Vagina (tissue), 2 donors: ENCODE measurements at places on chromosomes 6 and 20.

DNA sequence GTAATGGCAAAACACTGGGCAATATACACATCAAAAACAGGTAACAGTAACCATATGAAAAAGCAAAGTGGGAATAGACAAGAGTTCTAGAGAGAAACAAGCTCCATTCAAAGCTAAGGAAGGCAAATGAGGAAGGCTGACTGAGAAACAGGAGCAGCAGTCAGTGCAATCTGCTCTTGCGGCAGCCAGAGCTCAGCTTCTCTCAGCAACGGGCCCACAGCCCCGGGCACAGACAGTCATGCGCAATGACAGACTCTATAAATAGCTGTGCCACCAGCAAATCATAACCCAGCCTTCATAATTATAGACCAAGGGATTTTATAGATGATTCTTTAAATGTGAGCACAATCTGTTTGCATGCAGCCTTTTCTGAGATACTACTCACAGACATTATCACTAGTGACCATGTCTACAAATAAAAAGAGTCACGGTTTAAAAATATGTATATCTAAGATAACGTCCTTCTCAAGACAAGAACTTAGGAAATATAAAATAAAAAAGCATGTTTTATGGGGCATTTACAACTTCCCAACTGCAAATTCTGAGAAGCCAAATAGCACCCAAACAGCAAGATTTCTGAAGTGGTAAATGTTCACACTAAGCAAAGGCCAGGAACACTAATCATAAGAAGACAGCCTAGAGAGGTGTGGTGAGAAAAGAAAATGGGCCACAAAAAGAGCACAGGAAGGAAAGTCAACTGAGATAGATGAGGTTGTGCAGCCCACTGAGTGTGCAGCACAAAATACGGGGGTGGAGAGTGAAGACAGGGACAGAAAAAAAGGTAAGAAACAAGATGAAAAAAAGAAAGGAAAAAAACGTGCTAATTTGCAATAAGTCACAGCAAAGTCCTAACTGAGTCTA, 39.9 kb upstream of the BEND6 start:
- H3K27ac ChIP-seq = no peak overlapping the region
- no peaks in the 10 kb centered on the region for H3K36me3 ChIP-seq
- H3K27me3 ChIP-seq = no peaks in the 10 kb centered on the region
- no peaks in the 10 kb centered on the region for H3K4me1 ChIP-seq
- no peak for DNase-seq

GRCh38 chr20:45294003-45294368, 12.7 kb upstream of the RBPJL start:
- no peak overlapping the region for H3K27ac ChIP-seq
- DNase-seq = no peak
- no peaks in the 10 kb centered on the region for H3K36me3 ChIP-seq
- peaks cover 5% of the 10 kb centered on the region for H3K27me3 ChIP-seq

DNA sequence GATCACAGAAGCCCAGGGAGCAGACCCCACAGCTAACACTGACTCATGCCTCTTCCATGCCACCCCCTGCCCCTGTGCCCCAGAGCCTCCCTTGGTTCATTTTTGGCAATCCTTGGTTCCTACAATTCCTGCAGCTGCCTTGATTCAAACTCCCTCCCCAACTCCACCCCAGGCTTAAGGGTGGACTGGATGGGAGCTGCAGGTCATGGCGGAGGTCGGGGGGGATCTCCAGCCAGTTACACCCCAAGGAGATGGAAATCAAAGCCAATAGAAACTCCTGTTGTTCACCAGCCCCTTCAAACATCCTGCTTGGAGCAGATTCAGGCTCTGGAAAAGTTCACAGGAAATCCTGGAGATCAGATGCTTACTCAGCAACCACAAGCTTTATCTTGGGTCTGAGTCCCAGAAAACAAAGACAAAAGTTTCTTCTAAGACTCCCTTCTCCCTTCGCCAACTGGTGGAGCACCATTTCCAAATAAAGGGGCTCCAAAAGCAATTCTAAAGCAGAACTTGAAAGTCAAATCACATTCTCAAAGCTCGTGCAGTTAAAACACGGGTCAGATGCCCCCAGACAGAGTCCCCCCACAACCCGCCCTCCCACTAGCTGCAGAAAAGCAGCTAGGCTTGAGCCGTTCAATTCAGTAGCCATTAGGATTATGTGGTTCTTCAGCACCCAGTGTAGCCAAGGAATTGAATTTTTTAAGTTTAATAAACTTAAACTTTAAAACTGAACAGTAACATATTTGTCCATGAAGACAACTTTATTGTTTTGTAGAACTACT, 149.5 kb downstream of the ANKRD60 start:
- H3K27ac ChIP-seq = peak overlapping the region; percentile 40
- H3K27me3 ChIP-seq = no peaks in the 10 kb centered on the region
- no peaks in the 10 kb centered on the region for H3K36me3 ChIP-seq
- H3K4me3 ChIP-seq = no peak overlapping the region
- peaks cover 30% of the 10 kb centered on the region for H3K4me1 ChIP-seq

DNA sequence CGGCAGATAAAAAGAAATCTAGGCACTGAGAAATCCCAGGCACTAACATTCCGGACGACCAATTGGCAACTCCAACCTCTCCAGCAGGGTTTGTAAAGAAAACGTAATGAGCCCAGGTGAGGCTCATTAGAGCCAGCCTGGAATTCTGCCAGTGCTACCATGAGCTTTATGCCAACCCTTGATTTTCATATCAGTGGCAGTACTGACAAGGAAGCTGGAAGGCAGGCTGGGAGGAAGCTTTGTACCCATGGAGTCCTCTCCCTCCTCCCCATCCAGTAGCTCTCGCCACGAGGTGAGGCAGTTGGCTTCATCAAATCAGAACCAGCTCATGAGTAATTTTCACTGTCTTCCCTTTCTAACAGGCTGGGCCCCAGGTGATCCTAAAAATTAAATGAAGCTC, 250.2 kb downstream of the ZNF217 start:
- no peak overlapping the region for H3K4me3 ChIP-seq
- H3K27ac ChIP-seq = no peak overlapping the region
- H3K36me3 ChIP-seq = no peaks in the 10 kb centered on the region
- DNase-seq = no peak

DNA sequence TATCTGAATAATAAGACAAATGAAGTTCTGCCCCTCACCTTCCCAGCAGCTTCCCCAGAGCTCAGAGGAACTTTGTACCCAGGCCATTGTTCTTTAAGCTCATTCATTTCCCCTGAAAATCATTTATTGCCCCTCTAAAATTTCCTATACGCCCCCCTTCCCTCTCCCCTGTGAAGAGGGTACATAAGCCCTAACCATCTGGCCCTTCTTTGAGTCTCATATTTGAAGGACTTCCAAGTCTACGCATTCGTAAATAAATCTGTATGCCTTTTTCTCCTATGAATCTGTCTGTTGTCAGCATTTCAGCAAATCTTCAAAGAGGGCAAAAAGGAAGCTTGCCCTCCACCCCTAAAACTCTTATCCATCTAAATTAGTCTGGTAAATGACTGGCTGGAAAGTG, 73.1 kb upstream of the DST start:
- H3K36me3 ChIP-seq = no peaks in the 10 kb centered on the region
- no peak overlapping the region for H3K27ac ChIP-seq
- peaks cover 8% of the 10 kb centered on the region for H3K4me1 ChIP-seq
- H3K4me3 ChIP-seq = no peak overlapping the region
- no peaks in the 10 kb centered on the region for H3K27me3 ChIP-seq
- DNase-seq = no peak

GRCh38 chr6:27280064-27280539, 32.0 kb downstream of the POM121L2 start:
- H3K27me3 ChIP-seq = no peaks in the 10 kb centered on the region
- H3K4me1 ChIP-seq = no peaks in the 10 kb centered on the region
- peak overlapping the region; percentile 1 for H3K4me3 ChIP-seq
- DNase-seq = no peak
- H3K36me3 ChIP-seq = no peaks in the 10 kb centered on the region

DNA sequence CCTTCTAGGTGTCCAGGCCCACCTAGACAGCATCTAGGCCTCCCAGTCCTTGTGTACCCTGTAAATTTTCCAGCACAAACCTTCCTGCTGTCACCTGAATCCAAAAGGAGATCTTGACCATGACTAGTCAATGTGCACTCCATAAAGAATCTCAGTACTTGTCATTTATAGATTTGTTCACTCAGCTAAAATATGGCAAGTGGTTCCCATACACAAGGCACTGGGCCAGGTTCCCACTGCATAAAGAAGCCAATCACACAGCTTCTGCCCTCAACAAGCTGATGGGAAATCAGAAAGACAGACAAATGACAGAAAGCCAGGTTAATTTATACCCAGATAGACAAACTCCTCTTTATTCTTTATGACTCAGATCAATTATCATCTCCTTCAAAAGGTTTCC, 526.8 kb downstream of the CD83 start:
- no peak for DNase-seq
- H3K36me3 ChIP-seq = no peaks in the 10 kb centered on the region
- H3K27me3 ChIP-seq = no peaks in the 10 kb centered on the region
- no peak overlapping the region for H3K27ac ChIP-seq
- H3K4me3 ChIP-seq = no peak overlapping the region

- no peak overlapping the region for H3K4me3 ChIP-seq
- no peaks in the 10 kb centered on the region for H3K4me1 ChIP-seq
- H3K27ac ChIP-seq = no peak overlapping the region
- no peaks in the 10 kb centered on the region for H3K36me3 ChIP-seq
These were observed 48.9 kb downstream of the DEK start for GRCh38 chr6:18215436-18215835.

- no peak overlapping the region for H3K27ac ChIP-seq
- DNase-seq = no peak
- H3K27me3 ChIP-seq = no peaks in the 10 kb centered on the region
- no peak overlapping the region for H3K4me3 ChIP-seq
These were observed 96.0 kb upstream of the CCDC28A start for GRCh38 chr6:138677538-138677937.

GRCh38 chr6:157859775-157860504, 36.9 kb downstream of the SNX9 start:
- H3K4me3 ChIP-seq = no peak overlapping the region
- H3K27me3 ChIP-seq = no peaks in the 10 kb centered on the region
- no peak overlapping the region for H3K27ac ChIP-seq
- no peak for DNase-seq
- peaks cover 39% of the 10 kb centered on the region for H3K4me1 ChIP-seq

- no peak for DNase-seq
- no peak overlapping the region for H3K27ac ChIP-seq
- H3K4me3 ChIP-seq = no peak overlapping the region
- no peaks in the 10 kb centered on the region for H3K4me1 ChIP-seq
- H3K27me3 ChIP-seq = no peaks in the 10 kb centered on the region
- no peaks in the 10 kb centered on the region for H3K36me3 ChIP-seq
These were observed 174.3 kb downstream of the CDH4 start for GRCh38 chr20:61426352-61426751.

- no peak for DNase-seq
- no peak overlapping the region for H3K27ac ChIP-seq
- H3K27me3 ChIP-seq = no peaks in the 10 kb centered on the region
- H3K36me3 ChIP-seq = no peaks in the 10 kb centered on the region
These were observed 51.0 kb downstream of the CSE1L start for GRCh38 chr20:49097159-49097558.

DNA sequence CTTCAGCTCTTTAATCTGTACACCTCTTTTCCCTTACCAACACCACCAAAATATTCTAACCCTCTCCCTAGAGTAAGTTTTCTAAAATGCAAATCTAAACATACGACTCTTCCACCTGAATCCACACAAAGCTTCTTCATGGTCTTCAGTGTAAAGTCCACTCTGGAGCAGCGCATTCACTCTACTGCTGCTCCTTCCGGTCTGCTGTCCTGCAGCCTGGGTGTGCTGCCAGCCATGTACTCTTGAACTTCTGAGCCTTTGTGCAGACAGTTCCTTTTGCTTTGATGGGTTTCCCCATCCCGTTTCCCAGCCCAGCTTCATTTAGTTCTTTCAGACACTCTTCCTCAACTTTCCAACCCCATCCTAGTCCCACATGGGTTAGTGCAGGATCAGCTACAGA, 108.7 kb upstream of the SGK1 start:
- no peak overlapping the region for H3K27ac ChIP-seq
- DNase-seq = no peak
- H3K27me3 ChIP-seq = no peaks in the 10 kb centered on the region
- no peaks in the 10 kb centered on the region for H3K4me1 ChIP-seq

GRCh38 chr6:128172752-128173682, 272.2 kb upstream of the THEMIS start:
- no peaks in the 10 kb centered on the region for H3K4me1 ChIP-seq
- H3K4me3 ChIP-seq = no peak overlapping the region
- H3K36me3 ChIP-seq = no peaks in the 10 kb centered on the region
- DNase-seq = no peak
- no peak overlapping the region for H3K27ac ChIP-seq
- no peaks in the 10 kb centered on the region for H3K27me3 ChIP-seq

GRCh38 chr6:118844915-118845314, 49.0 kb upstream of the ASF1A start:
- DNase-seq = no peak
- no peak overlapping the region for H3K4me3 ChIP-seq
- peaks cover 3% of the 10 kb centered on the region for H3K36me3 ChIP-seq
- H3K27ac ChIP-seq = no peak overlapping the region

GRCh38 chr6:99614430-99615186, 8.0 kb downstream of the PRDM13 start:
- H3K4me3 ChIP-seq = peak overlapping the region; percentile 49
- peaks cover 40% of the 10 kb centered on the region for H3K27me3 ChIP-seq
- H3K4me1 ChIP-seq = peaks cover 21% of the 10 kb centered on the region
- DNase-seq = no peak
- H3K27ac ChIP-seq = no peak overlapping the region
- no peaks in the 10 kb centered on the region for H3K36me3 ChIP-seq

- no peaks in the 10 kb centered on the region for H3K4me1 ChIP-seq
- H3K27ac ChIP-seq = no peak overlapping the region
- no peak for DNase-seq
- no peaks in the 10 kb centered on the region for H3K36me3 ChIP-seq
- no peak overlapping the region for H3K4me3 ChIP-seq
These were observed 526.1 kb upstream of the SPTLC3 start for GRCh38 chr20:12482661-12483060.

DNA sequence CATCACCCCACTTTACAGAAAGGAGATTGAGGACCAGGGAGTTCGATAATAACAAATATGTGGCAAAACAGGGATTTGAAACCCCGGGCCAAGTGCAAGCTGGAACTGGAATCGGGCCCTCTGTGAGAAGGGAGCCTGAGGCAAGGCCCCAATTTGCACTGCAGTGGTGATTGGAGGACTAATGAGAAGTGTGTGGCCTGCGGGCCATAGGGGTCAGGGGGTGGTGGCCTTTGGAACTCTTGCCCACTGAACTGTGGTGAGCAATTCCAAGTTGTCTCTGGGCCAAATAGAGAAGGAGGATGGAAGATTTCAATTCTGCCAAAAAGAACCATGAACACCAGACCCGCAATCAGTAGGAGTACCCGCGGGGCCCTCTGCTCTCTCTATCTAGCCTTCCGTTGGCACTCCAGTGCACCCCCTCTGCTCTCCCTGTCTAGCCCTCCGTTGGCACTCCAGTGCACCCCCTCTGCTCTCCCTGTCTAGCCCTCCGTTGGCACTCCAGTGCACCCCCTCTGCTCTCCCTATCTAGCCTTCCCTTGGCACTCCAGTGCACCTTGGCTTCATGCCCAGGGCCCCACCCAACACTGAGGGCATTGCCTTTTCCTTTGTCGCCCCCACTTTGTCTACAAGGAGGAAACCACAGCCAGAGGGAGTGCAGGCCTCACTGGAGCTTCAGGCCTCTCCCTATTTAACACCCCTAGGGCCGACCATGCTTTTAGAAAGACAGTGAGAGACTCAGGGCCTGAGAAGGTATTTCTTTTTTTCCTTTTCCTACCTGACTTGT, 6.0 kb upstream of the PTPRA start:
- no peak overlapping the region for H3K4me3 ChIP-seq
- no peaks in the 10 kb centered on the region for H3K27me3 ChIP-seq
- no peak for DNase-seq
- no peak overlapping the region for H3K27ac ChIP-seq
